ENCODE measurements at places on chromosomes 6 and 20.

DNA sequence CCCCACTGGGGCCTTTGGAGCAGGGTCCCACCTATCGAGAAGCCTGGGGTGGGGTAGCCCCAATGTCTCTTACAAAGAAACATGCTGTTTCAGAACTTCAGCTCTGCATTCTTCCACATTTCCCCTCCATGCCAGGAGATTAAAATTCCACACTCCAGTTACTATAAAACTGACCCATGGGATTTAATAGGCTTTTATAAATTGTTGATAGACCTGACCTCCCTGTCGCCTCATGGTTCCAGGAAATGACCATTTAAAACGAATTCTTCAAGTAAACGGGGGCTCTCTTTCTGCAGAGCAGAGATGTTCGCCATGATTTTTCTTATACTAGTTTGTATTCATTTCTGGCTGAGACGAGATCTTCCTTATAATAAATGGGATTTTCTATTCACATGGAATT lies 19.3 kb downstream of the RIN2 start:
- no peak for DNase-seq

GRCh38 chr6:74853991-74854390 lies 351.9 kb downstream of the COL12A1 start:
- no peak for DNase-seq

- no peak for DNase-seq
Measured at GRCh38 chr20:51034476-51034875, 11.6 kb upstream of the KCNG1 start.

GRCh38 chr20:53100476-53100911 lies 128.3 kb downstream of the TSHZ2 start:
- DNase-seq: no peak

GRCh38 chr6:13526727-13527670 lies 39.6 kb upstream of the GFOD1 start:
- DNase-seq: peak; percentile 95

GRCh38 chr6:170294813-170295509 lies 4.1 kb upstream of the DLL1 start:
- no peak for DNase-seq

GRCh38 chr6:16393326-16393725 lies 154.9 kb downstream of the GMPR start:
- DNase-seq: no peak

- no peak for DNase-seq
Measured at GRCh38 chr6:42279966-42280629, 62.4 kb upstream of the MRPS10 start.

GRCh38 chr6:123804014-123804786 lies 535 bp downstream of the NKAIN2 start:
- DNase-seq: peak; percentile 88

DNA sequence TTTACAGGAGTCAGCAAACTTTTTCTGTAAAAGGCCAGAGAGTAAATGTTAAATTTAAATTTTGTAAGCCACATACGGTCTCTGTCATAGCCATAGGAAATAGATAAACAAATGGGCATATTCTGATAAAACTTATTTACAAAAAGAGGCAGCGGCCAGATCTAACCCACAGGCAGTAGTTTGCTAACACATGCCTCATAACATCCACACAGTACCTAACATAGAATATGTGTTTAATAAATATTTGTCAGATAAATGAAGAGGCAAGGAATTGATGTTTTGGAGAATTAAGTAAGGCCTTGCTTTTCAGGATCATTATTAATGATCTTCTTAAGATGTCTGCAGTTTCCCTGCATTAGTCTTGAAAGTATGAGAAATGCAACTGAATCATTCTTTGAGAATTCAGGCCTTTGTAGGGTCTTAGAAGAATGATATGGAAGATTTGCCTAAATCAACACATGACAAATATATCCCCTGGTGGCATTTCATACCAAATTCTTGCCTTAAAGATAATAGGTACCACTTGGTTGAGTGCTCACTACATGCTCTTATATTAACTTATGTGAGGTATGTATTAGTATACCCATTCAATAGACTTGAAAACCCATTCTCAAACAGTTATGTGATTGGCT lies 39.3 kb upstream of the TRAM2 start:
- DNase-seq: peak; percentile 31

GRCh38 chr6:17666646-17667045 lies 40.1 kb downstream of the NUP153 start:
- DNase-seq: no peak

DNA sequence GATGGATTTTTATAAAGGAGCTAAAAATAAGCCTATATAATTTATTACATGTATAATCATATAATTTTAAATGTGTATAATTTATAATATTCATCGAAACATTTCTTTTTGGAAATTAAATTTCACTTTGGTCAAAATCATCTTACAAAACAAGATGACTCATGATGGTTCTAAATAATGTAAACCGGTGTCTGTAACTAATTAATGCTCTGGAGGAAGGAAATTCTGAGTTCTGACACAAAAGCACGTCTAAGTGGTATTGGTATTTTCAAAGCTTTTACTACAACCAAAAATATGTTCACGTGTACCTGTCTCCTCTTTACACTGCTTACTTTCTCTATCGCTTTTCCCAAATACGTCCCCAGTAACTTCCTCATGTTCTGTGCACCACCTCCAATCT lies 134.1 kb downstream of the MTHFD1L start:
- no peak for DNase-seq

DNA sequence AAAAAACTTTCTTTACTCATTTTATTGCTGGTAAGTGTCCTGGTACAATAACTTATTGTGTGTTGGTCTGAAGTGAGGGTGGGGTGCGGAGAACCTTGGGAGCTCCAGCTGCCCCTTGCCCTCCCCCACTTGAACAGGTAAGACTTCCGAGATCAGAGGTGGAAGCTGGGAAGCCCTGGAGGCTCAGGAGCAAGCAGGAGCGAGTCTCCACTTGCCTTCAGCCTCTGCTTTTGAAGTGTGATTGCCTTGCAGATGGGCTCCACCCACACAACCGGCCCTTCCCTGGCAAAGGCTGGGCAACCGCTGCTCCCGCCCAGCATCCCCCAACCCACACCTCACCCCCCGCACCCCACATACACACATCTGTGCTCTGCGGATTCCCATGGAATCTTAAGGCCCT lies 179.6 kb downstream of the TFAP2C start:
- no peak for DNase-seq

- DNase-seq: no peak
Measured at GRCh38 chr6:100833972-100834574, 47.1 kb downstream of the ASCC3 start.

DNA sequence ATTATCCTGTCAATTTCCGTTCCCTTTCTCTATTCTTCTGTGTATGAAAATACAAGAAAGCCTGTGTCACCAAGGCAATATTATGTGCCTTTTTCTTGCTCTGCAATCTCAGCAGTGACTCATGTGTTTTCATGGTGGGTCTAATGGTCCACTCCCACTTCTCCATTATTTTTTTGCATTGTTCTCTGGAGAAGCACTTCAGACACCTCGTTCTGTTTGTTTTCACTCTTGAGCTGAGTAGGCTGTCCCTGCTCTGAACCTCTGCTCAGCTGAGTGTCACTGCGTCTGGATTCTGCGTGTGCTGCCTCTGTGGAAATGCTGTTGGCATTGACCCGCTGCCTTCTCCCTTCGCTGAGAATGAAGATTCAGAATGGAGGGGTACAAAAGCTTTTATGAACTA lies 230.6 kb downstream of the TMEM242 start:
- DNase-seq: no peak

GRCh38 chr6:1407499-1407990 lies 18.2 kb downstream of the FOXF2 start:
- DNase-seq: no peak

- no peak for DNase-seq
Measured at GRCh38 chr6:158009935-158010585, 28.4 kb downstream of the SYNJ2 start.

GRCh38 chr6:13992417-13993055 lies 67.8 kb downstream of the RNF182 start:
- peak; percentile 20 for DNase-seq

DNA sequence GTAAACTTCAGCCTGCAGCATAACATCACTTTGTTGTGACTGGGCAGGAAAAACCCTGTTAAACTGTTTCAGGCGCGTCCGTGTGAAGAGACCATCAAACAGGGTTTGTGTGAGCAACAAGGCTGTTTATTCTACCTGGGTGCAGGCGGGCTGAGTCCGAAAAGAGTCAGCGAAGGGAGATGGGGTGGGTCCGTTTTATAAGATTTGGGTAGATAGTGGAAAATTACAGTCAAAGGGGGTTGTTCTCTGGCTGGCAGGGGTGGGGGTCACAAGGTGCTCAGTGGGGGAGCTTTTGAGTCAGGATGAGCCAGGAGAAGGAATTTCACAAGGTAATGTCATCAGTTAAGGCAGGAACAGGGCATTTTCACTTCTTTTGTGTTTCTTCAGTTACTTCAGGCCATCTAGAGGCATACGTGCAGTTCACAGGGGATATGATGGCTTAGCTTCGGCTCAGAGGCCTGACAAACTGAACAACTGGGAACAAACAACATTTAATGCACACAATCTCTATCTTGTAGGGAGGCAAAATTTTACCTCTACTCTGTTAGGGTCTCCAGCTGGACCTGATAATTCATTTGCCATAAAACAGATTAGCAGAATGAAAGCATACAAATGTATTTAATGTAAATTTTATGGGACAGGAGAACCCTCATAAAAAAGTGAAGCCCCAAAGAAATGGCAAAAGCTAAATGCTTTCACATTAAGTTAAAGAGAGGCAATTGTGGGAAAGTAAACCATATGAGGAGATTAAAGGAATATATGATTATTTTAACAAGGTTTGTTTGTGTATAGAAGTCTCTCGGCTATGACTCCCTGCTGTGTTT lies 58.3 kb upstream of the HFE start:
- DNase-seq: no peak

GRCh38 chr6:120622127-120622631 lies 712.1 kb downstream of the TBC1D32 start:
- DNase-seq: no peak

DNA sequence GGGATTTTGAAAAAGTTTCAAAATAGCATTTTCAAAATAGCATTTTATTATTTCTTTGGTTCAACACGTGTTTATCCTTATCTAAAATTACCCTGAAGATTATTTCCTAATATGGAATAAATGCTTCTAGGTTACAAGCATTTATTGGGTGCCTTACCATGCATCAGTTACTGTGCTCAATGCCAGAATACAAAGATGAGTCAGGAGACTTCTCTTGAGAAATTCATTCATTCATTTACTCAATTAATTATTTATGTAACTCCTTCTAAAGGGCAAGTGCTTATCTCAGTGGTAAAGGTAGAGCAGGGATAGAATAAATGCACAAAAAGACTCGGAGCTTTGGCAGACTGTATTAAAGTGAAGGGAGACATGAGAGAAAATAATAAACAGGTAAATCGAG lies 150.1 kb upstream of the PDE7B start:
- no peak for DNase-seq

GRCh38 chr6:134436950-134437349 lies 119.0 kb upstream of the SGK1 start:
- no peak for DNase-seq

DNA sequence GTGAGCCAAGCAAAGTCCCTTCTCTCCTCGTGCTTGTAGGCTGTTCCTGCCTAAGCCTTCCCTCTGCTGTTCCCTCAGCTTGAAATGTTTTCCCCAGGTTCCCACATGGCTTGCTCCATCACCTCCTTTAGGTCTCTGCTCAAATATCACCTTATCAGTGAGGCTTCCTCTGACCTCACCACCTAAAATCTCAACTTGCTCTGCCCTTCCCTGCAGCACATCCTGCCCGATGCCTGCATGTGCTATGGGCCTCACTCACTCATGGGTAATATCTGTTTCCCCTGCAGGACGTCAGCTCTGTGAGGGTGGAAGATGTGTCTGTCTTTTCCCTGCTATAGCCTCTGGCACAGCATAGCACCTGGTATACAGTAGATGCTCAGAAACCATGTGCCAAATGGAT lies 29.9 kb upstream of the FKBP1A start:
- no peak for DNase-seq

- DNase-seq: no peak
Measured at GRCh38 chr6:31765910-31766794, 3.7 kb downstream of the SAPCD1 start.

DNA sequence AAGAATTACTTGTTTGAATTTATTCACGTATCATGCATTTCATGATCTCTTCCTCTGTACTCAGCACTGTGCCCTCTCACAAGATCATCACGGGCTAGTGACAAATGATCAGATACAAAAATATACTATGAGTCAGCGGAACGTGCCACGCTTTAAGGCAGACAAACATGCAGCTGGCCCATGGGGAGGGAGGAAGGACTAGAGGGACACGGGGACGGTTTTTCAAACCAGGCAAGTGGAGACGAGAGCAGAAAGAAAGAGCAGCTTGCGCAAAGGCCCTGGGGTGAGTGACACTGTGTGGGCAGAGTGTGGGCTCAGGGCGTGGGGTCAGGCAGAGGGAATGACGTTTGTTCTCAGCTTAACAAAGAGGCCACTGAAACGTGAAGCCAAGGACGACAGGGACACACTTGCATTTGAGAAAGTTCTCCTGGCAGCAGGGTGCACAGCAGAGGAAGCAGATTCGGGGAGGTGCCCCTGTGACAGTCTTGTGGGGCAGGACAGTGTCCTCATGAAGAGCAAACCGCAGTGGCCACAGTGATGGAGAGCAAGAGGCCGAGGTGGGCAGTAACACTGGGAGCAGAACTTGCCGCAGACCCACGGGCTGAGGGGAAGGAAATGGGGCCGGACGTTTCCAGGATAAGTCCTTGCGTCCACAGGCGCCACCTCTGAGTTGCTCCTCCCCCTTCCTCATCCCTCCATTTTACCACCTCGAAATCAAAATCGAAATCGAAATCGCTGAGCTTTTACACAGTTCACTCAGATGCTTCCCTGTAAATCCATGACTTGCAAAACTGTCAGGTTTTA lies 6.9 kb upstream of the RPS6KA2 start:
- DNase-seq: peak; percentile 78

DNA sequence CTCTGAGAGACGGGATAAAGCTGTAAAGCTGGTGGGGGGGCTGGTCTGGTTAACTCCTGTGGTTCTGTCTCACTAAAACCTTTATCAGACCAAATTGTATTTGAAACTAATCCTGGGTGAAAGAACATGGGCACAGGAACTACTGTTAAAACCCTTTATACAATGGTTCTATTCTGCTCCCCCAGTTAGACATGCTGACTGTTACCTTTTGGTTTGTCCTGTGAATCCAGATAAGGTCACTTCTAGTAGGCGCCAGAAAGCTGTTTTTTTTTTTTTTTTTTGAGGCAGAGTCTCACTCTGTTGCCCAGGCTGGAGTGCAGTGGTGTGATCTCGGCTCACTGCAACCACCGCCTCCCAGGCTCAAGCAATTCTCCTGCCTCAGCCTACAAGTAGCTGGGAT lies 29.7 kb downstream of the GSTA4 start:
- DNase-seq: peak; percentile 32
